ENCODE measurements at places on chromosomes 4 and X.
A peak's percentile ranks its signal among the peaks of the same experiment; 100 is the strongest.

DNA sequence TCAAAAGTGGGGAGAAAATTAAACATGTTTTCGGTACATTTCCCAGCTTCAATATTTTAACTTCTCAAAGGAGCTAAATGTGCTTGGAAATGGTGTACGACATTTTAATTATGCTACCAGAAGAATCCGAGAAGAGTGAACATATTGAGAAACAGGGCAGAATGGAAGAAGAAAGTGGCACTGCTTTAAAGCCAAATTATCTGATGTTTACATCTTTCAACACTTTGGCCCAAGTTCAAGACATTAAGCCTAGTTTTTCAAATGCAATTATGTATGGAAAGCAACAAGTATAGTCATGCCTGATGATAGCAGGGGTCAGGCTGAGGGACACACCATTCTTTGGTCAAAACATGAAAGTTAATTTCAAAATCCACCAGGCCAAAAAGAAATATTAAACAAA is 577.9 kb upstream of the ZFP42 start:
- DNase-seq, result no peak

GRCh38 chr4:40649321-40649720 is 19.7 kb upstream of the RBM47 start:
- DNase-seq, result no peak

GRCh38 chrX:16586377-16587112 is 63.4 kb upstream of the S100G start:
- no peak for DNase-seq

GRCh38 chrX:1444561-1445500 is 7.9 kb downstream of the ASMTL start:
- peak; percentile 6 for DNase-seq

GRCh38 chr4:1253831-1254230 is 4.9 kb upstream of the CTBP1 start:
- DNase-seq, result no peak

DNA sequence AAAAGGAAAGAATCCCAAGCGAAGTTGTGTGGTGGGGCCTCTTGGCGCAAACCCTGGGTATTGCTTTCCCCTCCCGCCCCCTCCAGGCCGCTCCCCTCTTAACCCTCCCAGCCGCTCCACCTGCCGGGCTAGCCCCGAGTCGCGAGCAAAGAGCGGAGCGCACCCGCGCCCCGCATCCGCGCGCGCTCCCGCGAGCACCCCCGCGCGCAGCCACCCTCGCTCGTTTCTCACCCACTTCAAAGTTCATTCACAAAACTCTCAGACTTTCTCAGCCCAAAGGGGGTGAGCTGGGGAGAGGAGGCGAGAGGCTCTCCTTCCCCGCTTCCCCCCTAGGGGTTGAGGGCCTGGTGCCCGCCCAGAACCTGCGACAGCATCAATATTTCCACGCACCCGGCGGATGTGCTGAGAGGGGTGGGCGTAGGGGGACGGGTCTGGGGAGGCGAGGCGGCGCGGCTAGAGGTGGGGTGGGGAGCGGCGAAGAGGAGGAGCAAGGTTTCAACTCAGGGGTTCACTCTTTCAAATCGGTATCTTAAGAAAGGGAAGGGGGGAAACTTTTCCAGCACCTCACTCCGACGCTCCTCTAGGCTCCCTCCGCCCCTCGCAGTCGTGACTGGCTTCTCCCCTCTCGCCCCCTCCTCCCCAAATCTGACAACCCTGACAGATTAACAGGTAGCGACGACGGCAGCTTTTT is 1.8 kb downstream of the MAML3 start:
- peak; percentile 77 for DNase-seq

Measured in activated T-helper 2 cell treated with anti-CD3 and anti-CD28 coated beads, Interferon-gamma antibody, Interleukin-2, Interleukin-4, amounts not matched to agents 10 μg/mL and 5 μg/mL and 100 μg/mL, durations not matched to agents 14 hours and 24 hours and 36 hours (primary cell).